IgD-negative memory B cell (primary cell): ENCODE measurements at places on chromosomes 1 and 21. TPM values are rescaled to one million over a fixed set of nuclear protein-coding genes. Genes with fewer than 3 reads are reported as not detected.

The KRTAP11-1 gene
- not detected for polyA plus RNA-seq

The CCDC24 gene
- polyA plus RNA-seq, result 5.3 TPM

The TOMM20 gene
- polyA plus RNA-seq, result 76.4 TPM

The AKNAD1 gene
- polyA plus RNA-seq, result not detected

The SGIP1 gene
- polyA plus RNA-seq, result 0.71 TPM

The NUAK2 gene
- 91.9 TPM for polyA plus RNA-seq

The HMGCS2 gene
- not detected for polyA plus RNA-seq

The TMEM52 gene
- polyA plus RNA-seq, result not detected

The TEDDM1 gene
- 0.08 TPM for polyA plus RNA-seq

The YOD1 gene
- 0.98 TPM for polyA plus RNA-seq

The AMY1B gene
- not detected for polyA plus RNA-seq

The FAM167B gene
- not detected for polyA plus RNA-seq

The MPZL1 gene
- 33.8 TPM for polyA plus RNA-seq

The RHD gene
- polyA plus RNA-seq, result 0.19 TPM

The TSTD1 gene
- 349 TPM for polyA plus RNA-seq
